ENCODE measurements at places on chromosomes 13 and 19.

DNA sequence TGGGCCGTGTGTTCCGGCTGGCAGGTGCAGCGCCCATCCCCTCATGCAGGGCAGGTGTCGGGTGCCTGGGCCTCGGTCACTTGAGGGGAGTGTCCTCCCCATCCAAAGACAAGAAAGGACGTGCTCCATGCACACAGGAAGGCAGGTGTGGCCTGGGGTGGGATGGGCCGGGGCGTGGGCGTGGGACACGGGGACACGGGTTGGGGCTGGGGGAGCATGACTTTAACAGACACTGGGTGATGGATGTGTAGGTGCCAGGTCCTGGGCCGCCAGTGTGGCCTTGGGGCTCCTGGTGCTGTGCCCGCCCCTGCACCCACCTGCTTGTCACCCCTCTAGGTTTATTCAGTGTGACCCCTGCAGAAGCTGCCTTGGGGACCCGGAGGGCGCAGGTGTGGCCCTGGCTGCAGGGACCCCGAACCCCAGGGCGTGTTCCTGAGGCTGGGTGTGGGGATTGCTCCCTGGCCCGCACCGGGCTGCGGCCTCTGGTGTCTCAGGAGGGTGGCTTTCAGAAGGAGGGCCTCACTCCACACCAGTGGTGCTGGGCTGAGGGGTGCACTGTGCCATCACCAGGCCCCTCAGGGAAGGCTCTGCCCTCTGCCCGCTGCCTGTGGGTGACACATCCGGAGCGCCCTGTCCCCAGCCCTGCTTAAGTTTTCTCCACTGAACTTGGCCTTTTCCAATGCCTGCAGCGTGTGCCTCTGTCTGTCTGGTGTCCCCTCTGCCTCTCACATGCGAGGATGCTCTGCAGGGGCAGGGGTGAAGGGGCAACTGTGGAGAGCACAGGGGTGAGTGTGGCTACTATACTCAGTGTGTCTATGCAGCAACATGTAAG is 5.2 kb downstream of the TMEM255B start:
- DNase-seq = no peak

DNA sequence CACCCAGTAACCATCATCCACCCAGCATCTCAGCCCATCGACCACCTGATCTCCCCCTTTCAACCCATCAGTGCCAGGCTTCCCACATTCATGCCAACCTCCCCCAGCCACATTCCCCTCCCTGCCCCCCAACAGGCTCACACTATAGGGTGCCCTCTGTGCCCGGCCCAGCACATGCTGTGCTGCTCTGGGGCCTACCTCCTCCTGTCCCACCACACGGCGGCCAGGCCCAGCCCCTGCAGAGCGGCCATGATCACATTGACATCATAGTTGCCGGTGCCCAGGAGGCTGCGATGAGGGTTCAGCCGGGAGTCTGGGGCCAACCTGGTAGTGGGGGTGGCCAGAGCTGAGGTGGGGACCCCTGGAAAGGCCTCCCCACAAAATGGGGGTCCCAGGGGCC is 3.6 kb downstream of the JOSD2 start:
- DNase-seq = no peak

DNA sequence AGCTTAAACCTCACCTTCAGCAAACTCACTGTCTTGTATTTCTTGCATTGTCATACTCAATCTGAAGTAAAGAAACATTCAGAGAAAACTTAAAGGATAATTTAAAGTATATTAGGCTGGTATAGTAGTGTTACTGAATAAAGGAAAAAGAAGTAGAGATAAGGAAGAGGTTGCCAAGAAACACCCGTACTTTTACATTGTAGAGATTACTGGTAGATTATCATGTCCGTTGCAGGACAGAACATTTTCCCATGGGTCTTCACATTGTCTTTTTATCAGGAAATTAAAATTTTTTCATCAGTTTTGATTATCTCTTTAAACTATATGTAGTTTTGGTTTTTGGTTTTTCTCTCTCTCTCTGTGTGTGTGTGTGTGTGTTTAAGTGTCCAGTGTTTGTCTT is 19.9 kb upstream of the GPR183 start:
- no peak for DNase-seq

DNA sequence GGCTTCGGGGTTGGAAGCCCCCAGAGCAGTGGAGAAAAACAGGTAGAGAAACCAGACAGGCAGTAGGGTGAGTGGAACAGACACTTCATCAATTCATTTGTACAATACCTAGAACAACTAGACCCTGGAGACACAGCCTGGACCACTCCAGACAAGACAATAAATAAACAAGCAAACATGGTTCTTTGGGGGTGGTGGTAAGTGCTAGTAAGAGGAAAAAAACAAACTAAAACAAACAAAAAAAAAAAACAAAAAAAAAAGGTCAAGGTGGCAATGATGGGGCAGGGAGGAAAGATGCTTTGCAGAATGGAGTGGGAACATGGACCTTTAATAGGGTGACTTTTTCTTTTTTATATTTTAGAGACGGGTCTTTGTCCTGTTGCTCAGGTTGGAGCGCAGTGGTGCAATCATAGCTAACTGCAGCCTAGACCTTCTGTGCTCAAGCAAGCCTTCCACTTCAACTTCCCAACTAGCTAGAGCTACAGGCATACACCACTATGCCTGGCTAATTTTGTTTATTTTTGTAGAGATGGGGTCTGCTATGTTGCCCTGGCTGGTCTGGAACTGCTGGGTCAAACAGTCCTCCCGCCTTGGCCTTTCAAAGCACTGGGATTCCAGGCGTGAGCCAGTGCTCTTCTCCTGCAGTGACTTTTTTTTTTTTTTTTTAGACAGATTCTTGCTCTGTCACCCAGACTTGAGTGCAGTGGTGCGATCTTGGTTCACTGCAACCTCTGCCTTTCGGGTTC is 3.1 kb downstream of the JUNB start:
- no peak for DNase-seq

GRCh38 chr13:98909016-98909415 is 68.8 kb downstream of the DOCK9 start:
- no peak for DNase-seq

- no peak for DNase-seq
Measured at GRCh38 chr19:791007-791566, 6.2 kb upstream of the PTBP1 start.

DNA sequence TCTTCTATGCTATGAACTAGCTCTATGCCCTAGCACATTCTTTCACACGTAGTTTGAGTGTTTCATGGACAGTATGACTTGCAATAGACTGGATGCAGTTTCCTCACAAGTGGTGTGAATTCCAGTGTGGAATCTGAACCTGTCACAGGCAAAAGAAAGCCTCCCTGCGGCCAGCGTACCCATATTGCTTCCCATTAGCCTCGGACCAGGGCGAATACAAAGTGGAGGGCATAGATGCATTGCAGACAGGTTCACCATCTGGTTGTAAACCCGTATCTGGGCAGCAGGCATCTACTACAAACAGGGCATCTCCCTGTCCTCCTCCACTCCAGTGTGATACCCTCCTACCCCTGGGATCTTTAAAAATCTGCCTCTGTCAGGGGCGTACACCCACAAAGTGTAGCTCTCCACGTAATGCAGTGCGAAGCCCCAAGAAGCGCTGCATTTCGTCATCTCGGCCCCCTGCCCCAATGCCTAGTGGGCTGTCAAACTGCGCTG is 1.4 kb upstream of the CIC start:
- DNase-seq = no peak

- no peak for DNase-seq
Measured at GRCh38 chr13:48346583-48346982, 43.0 kb downstream of the RB1 start.

GRCh38 chr13:35841060-35841521 is 290.1 kb downstream of the DCLK1 start:
- no peak for DNase-seq

GRCh38 chr13:71964491-71965100 is 97.6 kb upstream of the DACH1 start:
- DNase-seq = no peak

- DNase-seq = no peak
Measured at GRCh38 chr19:20385061-20385460, 180.5 kb downstream of the ZNF737 start.

DNA sequence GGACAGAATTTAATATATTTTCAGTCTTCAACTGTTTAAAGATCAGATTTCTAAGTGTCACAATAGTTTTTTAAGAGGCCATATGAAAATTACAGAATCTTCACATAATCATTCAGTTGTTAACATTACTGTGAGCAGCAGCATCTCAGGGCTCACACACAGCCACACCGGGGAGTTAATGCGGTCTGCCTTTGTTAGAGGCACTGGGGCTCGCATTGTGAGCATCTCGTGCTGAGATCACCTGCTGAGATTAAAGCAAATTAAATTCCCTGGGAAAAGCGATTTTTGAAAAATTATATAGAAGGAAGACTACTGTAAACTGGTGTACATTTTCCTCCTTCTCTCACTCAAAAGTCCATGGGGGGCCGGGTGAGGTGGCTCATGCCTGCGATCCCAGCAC is 16.6 kb downstream of the GPR12 start:
- DNase-seq = no peak

DNA sequence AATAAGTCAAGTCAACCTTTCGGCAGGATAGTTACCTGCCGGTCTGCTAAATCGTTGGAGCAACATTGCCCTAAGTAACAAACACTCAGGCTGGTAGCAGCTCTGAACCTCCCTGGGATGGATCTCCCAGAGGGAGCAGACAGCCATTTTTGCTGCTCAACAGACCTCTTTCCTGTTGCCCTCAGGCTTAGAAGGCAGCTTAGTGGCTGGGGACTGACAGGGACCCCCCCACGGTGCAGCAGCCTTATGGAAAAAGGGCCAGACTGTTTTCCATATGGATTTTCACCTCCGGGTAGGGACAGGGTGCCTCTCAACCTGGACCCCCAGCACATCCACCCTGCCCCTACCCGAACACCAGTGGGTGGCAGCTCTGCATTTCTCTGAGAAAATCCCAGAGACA is 49.7 kb downstream of the UBL3 start:
- DNase-seq = no peak

Data from activated naive CD4-positive, alpha-beta T cell (primary cell).